ENCODE measurements at places on chromosomes 1 and 21.

- no peak for DNase-seq
These were observed at the start of gene HPCA for GRCh38 chr1:32886004-32886827. TSS of gene HPCA (plus strand) at chr1:32886491. CDS start at chr1:32888899, 2,408 bp downstream.

DNA sequence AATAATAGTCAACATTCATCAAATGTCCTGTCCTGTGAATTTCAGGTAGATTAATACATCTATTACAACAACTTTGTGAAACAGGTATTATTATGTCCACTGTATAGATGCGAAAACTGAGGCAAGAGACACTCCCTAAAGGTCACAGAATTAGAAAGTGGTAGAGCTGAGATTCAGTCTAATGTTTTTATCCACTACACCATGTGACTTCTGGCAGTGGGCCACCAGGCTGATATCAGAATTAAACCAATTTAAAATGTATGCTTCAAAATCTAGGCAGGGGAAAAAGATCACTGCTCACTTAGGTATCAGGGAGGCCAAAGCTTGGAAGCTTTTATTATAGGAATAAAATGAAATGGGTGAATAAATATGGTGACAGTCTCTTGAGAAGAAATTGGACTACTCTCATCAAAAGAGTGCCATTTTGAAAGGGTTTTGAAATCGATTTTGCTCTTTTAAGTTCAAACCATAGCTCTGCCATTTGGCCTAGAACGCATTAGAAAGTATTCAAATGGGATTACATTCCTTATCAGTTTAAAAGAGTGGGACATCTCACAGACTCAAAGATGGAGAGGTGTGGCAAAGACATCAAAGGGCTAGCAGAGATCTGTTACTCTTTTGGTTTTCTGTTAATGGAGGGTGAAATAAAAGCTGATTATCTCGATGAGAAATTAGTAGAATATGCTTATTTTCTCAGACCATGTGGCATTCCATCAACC is 1.9 kb downstream of the DDAH1 start:
- DNase-seq: no peak

DNA sequence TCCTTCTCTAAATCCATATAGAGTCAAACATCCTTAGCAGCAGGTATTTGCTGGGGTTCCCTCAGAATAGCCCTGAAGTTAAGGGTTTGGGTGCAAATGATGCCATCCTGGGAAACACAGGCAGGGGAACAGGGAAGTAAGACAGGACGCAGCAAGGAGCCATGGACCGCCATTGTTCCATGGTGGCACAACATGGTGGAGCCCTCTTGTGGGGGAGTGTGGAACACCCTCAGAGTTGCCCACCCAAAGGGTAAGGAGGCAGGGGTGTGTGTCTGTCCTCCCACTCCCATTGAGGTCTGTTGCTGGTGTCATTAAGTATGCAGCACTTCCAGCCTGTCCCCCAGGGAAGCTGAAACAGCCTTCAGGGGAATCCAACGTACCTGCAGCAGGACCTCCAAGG is 20.4 kb upstream of the RCAN1 start:
- DNase-seq: no peak

DNA sequence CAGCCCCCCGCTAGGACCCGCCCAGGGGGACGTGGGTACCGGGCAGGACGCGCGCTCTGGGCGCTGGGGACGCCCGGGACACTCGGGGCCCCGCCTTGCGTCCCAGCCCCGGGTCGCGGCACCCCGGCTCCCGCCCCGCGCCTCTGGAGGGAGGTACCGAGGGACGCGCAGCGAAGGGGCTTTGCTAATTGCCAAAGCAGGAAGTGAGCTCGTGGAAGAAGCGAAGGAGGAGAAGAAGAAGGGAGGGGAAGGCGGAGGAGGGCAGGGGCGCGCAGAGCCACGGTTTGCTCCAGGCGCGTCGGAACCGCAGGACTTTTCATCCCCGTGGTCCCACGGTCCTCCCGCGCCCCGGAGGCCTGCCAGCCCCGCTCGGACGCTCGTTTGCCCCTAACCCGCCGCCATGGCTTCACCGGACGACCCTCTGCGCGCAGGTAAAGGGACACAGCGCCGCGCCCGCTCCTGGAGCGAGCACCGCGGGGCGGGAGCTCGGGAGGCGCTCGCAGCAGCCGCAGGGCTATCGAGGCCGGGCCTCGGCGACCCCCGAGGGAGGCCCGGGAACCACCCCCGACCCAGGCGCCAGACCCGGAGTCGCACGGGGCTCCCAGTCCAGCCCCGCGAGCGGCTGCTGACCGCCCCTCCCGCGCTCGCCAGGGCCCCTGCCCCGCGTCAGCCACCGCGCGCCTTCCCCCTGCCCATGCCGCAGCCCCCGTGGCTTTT is 1.3 kb downstream of the EDARADD start:
- peak; percentile 41 for DNase-seq

GRCh38 chr1:38474738-38475623 is 384.6 kb downstream of the RRAGC start:
- no peak for DNase-seq
